ENCODE measurements at places on chromosomes 1 and 21.

DNA sequence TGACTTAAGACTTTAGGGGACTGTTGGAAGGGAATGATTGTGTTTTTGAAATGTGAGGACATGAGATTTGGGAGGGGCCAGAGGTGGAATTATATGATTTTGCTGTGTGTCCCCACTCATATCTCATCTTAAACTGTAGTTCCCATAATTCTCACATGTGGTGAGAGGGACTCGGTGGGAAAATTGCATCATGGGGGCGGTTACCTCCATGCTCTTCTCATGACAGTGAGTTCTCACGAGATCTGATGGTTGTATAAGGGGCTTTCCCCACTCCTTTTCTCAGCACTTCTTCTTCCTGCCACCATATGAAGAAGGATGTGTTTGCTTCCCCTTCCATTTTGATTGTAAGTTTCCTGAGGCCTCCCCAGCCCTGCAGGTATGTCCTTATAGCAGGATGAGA is 35.0 kb upstream of the SCAF4 start:
- no peak for DNase-seq

- DNase-seq = no peak
These were observed 242.3 kb downstream of the SDCCAG8 start for GRCh38 chr1:243497939-243498681.

DNA sequence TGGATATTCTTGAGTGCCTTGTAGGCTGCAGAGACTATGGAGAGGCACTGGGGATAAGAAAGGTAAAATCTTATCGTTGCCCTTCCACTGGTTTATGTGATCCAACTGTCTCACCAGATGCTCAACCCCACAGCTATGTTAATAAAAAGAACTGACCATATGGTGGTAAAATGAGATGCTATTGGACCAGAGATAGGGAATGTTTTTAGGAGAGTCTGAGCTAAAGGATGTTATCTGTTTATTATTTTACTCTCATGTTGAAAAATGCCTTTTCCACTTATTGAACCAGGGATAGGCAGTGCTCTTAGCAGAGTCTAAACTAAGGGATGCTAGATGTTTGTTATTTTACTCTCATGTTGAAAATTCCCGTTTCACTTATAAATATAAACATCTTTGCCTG is 172.8 kb upstream of the GREM2 start:
- DNase-seq = no peak

DNA sequence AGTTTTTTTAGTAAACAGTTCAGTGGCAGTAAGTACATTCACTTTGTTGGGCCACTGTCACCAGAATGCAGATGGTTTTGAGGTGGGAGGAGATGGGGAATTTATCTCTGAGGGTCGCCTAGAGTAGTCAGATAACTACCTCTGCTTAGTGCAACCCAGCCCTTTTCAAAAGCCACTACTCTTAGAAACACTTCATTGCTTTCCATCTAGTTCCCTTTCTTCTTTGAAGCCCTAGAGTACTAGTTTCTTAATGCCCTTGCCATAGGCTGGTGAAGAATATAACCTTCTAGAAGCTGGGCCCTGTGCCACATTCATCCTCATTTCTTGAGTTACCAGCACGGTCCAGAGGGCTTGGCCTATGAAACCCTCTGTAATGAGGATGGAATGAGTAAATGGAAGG is 28.4 kb upstream of the ST3GAL3 start:
- no peak for DNase-seq

GRCh38 chr21:34688145-34688544 is 19.4 kb downstream of the CLIC6 start:
- no peak for DNase-seq

DNA sequence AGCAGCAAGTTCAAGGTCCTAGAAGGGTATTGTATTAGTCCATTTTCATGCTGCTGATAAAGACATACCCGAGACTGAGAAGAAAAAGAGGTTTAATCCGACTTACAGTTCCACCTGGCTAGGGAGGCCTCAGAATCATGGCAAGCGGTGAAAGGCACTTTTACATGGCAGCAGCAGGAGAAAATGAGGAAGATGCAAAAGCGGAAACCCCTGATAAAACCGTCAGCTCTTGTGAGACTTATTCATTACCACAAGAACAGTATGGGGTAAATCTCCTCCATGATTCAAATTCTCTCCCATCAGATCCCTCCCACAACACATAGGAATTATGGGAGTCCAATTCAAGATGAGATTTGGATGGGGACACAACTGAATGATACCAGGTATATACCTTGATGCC is 409.5 kb downstream of the NTNG1 start:
- no peak for DNase-seq

DNA sequence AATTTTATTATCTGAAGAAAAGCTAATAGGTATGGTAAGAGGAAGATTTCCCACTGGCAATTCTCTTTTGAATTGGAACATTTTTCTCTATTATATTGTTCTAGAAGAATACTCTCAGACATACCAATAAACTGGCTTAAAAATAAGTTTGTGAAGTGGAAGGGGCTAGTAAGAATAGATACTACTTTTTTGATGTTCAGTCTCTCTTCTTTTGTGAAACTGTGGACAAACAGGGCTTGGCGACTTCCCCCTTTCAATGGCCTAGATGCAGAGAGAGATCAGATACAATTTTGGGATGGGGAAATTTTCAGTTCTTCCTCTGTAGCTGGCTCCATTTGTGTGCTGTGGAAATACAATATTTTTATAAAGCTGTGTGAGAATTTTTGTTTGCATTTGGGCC is 2.5 kb downstream of the PBX1 start:
- DNase-seq = no peak

DNA sequence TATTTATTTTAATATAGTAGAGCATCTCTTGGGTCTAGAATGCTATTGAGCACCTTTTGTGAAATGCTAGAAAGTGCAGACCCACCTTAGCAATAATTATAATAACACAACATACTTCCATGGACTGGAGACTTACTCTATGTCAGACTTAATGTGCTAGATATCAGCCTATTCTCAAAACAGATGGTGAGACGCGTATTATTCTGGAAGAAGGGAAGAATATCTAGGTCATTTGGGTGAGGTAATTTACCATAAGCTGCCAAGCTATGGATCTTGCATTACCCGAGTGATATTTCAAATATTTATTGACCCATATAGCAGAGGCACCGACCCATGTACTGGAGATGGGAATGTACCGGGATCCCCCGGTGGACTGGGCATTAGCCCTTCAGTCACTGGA is 20.6 kb upstream of the IFNLR1 start:
- DNase-seq = no peak

- no peak for DNase-seq
These were observed 223.3 kb downstream of the GPATCH2 start for GRCh38 chr1:217407534-217408001.

DNA sequence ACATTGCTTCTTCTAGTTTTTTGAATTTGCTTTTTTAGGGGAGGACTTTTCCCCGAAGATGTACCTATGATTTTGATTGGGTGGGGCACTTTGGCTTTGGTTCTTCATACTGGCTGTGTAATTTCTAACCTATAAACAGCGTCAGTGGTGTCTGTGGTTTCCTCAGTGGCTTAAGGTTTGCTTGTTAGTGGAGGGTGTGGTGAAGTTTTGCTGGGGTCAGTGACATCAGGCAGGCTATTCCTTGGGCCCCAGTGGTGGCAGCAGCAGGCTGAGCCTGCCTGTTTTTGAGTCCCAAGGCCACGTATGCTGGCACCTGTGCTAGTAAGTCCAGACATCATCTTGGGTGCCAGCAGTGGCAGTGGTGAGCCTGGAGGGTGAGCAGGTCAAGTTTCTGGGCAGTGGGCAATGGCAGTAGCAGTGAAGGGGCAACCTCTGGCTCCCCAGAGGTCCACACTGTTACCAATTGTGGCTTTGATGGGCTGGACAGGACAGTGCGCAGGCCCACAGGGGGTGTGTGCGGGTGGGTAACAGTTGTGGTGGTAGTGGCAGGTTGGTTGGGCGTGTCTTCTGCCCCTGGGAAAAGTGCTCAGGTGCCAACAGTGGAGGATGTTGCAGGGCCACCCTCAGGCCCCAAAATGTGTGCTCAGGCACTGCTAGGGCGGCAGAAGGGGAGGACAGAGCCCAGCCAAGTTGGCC is 54.9 kb upstream of the B3GALT2 start:
- DNase-seq = no peak

DNA sequence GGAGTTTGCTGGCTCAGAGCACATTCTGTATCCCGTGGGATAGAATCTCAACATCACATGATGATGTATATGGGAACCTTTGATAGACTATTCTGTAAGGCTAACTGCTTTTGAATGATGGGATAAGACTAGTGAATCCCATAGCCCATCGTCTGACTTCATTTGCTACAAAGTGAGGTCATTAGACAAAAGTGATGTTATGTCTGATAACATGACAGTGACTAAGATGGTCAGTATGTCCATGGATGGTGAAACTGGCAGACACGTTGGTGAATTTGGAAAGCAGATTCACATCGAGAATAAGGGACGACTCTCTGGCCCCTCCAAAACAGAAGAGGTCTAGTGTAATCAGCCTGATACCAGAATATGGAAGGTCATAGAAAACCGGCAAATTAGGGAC is 108.4 kb downstream of the HHAT start:
- DNase-seq = no peak

- DNase-seq = no peak
These were observed 252.6 kb downstream of the RHOU start for GRCh38 chr1:228987736-228988506.

- no peak for DNase-seq
These were observed 692 bp downstream of the SORT1 start for GRCh38 chr1:109396871-109397580.

- DNase-seq = no peak
These were observed 28.3 kb downstream of the GADD45A start for GRCh38 chr1:67713057-67713846.

DNA sequence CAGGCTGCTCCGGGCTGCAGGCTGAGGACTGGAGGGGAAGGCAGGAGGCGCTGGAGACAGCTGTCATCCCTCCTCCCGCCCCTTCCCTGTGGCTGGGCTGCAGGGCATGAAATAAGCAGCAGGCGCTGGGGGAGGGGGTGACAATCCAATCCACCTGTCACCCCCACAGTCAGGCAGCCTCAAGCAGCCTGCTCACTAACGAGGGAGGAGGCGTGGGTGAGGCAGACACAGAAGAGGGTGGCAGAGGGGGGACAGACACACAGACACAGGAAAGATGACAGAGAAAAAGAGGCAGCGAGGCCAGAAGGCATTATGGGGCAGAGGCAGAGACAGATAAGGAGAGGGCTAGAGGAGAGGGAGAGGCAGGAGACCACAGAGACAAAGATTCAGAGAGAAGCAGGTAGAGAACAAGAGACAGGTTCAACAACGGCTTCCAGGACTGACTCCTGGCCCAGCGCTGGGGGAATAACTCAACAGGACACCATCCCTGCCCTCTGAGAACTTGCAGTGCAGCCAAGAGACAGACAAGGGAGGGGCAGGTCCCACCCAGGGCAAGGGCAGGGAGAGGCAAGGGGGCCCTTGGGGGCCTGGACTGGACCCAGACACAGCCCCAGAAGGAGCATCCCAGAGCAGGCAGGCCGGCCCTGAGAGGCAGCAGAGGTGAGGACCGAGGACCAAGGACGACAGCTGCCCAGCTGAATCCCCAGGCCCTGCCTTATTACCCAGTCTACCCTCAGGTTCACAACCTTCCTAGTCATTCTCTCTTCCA is 11.2 kb downstream of the MEF2D start:
- no peak for DNase-seq

- DNase-seq = no peak
These were observed 128.4 kb upstream of the ZC3H11B start for GRCh38 chr1:219741011-219741970.

GRCh38 chr21:42239973-42240372 is 21.0 kb downstream of the ABCG1 start:
- DNase-seq = no peak

DNA sequence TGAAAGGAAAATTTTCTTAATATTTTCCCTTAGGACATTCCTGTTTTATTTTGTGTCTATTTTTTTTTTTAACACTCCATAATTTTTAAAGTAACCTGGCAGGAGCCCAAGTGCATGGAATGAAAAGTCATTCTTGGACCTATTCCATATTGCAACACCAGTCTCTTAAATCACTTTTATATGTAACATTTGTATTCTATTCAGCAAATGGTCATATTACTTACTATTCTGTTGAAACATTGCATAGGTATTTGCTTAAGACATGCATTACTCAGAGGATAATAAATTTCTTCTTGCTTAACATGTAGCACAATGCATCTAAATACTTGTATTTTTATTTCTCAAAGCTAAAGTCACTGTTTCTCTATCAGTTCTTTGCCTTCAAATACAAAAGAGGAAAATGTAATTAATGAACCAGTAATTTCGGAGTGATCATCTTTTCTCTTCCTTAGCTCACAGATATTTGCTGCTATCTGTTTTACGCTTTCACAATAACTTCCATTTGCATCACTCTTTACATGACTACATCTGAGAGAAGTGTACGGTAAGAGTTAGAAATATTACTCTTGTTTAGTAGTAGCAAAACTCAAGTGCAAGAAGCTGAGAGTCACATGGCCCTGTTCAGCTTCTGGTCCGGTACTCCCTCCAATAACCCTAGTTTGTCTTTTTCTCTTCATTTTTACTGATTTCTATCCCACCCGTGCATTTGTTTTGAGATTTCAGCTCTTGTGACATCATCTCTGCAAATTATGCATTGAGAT is 394.8 kb downstream of the USP25 start:
- DNase-seq = no peak

GRCh38 chr21:38869946-38870345 is 64.2 kb downstream of the ETS2 start:
- DNase-seq = no peak

- DNase-seq = no peak
These were observed 85.4 kb upstream of the TIAM1 start for GRCh38 chr21:31429506-31429905.

DNA sequence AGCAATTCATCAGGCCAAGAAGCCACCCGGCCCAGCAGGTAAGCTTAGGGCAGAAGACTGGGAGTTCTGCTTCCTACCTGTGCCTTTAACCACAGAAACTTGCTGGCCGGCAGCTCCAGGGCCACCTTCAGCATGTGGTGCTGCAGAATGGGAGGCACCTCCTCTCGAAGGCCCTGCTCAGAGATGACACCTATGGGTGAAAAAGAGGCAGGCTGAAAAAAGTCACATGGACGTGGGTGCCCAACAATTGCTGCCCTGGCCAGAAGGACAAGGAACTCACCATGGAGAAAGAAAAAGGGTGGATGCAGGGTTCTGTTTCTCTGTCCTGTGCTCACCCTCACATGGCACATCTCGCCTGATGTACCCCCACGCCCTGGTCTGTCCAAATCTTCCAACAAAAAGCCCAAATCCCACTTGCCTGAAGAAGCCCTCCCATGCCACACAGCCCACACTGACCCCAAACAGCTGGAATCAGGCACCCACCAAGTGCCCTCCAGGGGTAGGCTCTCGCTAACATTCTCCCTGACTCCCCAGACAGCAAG is 33.0 kb downstream of the URB1 start:
- no peak for DNase-seq

DNA sequence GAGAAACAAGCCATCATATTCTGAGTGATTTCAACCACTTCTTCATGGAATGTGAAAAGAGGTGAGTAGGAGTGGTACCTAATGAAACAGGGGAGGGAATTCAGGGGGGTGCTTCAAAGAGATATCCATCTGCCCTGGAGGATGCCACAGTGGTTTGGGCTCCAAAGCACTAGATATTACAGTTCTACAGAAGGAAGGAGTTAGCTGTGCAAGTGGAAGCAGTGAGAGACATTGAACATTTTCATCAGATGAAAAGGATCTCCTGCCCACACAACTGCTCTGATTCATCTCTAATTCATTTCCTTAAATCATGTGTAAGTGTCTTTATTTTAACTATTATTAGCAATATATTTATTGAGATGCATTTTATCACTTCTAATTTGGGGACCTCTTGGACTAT is 2.8 kb upstream of the RGS5 start:
- no peak for DNase-seq

All from activated effector memory CD4-positive, alpha-beta T cell treated with Interleukin-2 at 50 U/mL for 16 hours (primary cell).